ENCODE measurements at places on chromosomes 6 and 20.

DNA sequence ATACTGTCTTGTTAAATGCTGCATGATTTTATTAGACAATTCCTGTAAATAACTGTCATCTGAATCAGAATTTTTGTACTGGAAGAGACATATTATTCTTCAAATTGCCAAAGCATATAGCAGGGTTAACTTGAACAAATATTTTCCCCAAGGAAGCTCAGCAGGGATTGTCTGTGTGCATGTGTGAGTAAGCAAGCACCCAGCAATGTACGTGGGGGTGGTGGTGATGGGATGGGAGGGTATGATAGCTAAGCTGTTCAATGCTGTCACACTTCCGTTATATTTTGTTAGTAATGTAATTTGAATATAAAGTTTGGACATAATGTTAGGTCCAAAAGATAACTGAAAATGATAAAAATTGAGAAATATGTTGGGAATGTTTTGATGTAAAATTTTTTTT lies 118.1 kb downstream of the MYB start:
- no peak for DNase-seq

DNA sequence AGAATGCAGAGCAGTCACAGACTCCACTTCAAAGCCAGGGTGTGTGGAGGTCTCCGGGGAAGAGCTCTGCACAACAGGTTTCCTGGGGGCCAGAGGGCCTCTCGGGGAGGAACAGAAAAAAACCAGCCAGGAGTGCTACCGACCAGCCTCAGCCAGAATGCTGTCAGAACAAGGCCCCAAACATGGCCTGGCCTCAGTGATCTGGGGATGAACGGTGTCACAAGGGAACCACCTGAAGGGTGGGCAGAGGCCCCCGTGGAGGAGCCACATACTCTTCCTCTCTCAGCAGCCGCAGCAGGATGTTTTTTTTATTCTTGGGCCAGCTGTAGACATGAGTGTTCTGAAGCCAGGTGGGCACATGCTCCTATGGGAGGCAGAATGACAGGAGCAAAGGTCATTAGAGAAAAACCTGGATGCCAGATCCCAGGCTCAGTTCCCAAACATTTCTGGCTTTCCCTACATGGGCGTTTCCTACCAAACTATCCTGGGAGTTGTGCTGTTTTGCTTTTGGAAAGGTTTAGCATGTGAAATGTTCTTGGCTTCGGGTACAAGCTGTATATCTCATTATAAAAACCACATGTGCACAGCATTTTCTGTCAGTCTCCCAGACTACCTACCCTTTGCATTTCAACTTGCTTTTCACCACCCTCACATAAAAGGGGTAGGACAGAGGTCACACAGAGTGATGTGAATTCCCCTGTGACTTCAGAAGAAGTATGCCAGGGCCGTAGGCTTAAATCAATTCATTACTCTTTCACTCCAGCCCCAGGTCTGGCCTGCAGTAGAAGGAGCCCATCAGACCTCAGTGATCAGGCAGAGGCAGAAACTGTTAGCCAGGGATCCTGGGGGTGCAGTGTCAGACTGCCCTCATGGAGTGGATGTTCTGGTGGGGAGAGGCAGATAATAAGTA lies 46.2 kb downstream of the TRAF3IP2 start:
- DNase-seq = no peak

DNA sequence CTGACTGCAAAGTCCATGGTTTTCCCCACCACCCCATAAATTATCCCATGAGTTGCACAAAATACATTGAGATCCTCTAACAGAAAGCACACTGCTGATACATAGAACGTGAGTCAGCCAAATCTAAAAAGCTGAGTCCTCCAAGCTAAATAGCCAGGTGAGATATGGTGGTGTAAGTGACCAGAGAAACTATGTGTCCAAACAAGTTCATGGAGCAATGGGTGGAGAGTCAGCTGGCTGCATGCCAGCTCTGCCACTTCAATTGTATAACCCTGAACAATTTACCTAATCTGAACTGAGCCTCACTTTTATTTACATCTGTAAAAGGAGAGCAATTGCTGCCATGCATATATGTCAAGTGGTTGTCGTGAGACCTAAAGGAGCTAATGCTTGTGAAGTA lies 9.7 kb downstream of the SNAP25 start:
- DNase-seq = no peak

GRCh38 chr6:108211671-108212070 lies 45.8 kb downstream of the NR2E1 start:
- no peak for DNase-seq

DNA sequence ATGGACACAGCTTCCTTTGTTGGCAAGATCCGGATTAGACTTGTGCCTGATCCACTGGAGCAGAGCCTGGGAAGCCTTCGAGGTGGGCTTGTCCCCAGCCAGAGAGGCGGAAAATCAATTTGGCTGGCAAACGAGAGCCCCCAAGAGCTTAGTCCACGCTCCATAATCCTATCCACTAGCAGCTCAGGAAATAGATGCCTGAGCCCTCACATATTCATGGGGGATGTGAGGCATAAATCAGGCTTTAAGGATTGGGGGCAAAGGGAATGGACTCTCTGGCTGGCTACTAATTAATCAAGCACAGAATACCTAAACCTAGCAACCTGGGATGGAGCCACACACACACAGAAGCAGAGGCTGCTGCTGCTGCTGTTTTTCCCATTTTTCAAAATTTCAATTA lies 137.9 kb downstream of the PKHD1 start:
- DNase-seq = no peak

- DNase-seq = no peak
These were observed 103.7 kb downstream of the SNAP25 start for GRCh38 chr20:10322073-10323012.

DNA sequence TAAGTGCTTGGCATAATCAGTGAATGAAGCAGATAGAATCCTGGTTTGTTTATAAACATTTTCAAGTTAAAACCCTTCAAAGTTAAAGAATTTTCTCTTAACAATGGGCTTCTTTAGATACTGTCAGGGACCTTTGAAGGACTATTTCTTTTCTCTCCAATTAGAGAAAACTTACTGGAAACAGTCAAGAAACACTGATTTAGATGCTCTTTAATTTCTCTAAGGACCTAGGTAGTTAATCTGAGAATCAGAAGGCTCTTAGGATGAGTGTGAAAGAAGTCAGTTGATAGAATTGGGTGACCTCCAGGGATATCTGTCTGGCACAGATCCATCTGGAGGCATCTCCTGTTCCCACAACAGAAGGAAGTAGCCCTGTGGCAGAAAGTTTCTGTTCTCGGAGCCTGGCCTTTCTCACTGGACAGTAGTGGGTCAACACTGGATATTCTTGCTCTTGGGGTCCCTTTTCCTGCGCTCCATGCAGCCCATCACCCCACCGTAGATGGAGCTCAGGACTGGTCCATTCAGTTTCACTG lies 22.5 kb downstream of the KIAA0408 start:
- no peak for DNase-seq

DNA sequence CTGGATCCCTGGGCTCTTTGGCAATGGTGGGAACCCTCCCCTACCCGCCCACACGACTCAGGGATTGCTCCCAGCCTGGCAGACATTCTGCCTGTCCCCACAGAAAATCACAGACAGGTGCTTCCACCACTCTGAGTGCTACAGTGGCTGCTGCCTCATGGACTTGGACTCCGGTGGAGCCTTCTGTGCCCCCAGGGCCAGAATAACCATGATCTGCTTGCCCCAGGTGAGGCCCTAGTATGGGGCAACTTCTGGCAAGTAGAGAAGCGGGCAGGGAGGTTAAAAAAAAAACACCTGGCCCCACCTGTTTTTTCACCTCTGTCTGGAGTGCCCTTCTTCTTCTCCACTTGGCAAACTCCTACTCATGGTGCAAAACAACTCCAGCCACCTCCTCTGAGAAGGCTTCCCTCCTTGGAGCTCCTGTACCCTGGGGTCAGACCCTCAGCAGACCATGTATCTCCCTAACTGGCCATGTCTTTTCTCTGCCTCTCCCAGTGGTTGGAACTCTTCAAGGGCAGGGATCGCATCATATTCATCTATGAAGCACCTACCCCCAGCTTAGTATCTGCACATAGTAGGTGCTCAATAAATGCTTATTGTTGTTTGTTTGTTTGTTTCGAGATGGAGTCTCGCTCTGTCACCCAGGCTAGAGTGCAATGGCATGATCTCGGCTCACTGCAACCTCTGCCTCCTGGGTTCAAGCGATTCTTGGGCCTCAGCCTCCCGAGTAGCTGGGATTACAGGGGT lies 1.1 kb downstream of the CLPSL2 start:
- DNase-seq = no peak

DNA sequence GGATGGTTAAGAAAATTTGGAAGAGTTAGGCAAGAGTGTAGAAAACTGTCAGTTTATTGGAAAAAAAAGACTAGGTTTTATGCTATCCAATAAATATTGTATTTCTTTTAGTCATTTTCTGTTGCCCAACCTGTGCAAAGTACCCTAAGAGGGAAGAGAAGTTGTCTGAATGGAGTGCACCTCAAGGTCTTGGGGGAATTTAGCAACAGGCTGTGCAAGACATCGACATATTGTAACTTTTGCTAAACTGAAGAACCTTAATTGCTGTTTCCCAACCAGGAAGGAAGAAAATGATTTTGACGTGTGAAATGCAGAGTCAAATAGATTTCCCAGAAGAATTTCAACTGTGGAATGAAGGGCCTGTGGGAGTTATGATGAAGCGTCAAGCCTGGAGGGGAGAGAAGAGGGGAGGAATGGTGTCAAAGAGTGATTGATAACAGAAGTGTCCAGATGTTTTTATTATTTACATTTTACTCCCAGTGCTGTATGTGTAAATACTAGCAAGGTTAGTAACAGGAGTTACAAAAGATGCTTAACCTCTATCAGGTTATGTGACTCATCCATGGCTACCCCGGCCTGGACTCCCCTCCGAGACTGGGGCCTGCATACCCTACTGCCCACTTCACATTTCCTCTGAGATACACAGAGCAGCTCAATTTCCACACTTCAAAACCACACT lies 246.8 kb downstream of the MYLK4 start:
- DNase-seq = no peak

- no peak for DNase-seq
These were observed 5.3 kb upstream of the AP5S1 start for GRCh38 chr20:3814928-3815495.

DNA sequence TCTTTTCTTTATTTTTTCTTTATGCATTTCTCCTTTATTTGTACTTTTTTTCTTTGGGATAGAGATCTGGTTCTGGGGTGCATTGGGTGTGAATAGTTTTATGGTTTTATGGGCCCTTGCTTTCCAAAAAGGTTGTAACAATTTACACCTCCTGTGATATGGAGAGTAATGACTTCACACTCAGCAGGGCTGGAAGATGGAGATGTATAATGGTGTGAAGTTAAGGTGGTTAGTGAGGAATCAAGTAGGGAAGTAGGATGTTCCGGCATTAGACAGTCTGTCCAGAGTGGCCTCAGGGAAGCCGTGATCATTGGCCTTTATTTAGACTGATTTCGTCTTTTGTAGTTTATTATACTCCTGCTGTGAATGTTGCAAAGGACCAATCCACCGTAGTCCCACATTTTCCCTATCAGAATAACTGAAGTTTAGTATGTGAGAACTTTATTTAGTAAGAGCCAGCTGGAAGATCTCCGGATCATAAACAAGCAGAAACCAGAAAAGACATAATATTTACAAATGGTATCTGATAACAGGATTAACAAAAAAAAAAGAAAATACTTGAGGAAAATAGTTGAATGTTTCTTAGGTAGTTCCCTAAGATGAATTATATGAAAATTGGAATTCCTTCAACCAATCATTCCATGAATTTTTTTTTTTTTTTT lies 255.5 kb downstream of the TBC1D7 start:
- DNase-seq = no peak

DNA sequence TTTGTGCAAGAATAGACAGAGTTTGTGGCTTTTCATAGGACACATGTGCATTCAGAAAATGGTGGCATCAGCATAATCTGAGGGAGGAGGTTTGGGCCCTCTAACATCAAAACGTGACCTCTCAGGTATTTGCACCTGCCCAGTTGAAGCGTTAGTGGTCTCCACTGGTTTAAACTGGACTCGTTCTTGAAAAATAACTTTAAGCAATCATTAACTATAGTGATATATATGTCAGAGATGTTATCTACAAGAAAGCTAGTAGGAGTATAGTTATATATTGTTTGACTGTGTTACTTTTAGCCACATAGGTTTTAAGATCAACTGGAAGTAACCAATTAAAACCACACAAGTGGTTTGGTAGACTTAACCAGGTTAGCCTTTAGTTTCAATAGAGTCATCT lies 607.4 kb downstream of the MAFB start:
- no peak for DNase-seq

DNA sequence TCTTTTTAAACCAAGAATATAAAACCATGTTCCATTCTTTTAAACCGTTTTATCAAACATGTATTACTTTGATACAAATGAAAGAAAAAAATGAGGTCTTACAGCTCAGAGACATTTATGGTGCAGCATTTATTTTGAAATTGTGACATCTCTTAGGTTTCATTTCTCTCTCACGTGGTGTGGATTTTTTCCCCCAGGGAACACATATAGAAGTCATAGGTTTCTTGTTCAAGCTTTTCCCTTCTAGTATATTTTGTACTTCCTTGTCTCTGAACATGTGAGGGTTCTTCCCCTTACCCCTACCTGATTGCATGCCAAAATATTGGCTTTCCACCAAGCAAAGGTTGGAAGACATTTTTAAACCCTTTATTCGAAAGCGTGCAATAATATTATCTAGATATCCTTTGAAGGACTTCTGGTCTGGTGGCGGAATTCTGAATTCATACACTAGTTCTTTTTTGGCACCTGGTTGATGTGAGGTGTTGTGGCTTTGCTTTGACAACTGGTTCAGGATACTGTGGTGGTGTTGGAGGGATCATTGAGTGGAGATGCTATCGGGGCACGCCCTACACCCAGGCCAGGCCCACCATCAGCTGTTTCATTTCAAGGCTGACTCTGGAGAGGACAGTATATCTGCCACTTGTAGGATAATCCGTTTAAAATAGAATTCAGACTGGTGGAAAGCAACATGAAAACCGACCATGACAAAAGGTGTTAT lies 5.6 kb upstream of the FAM50B start:
- DNase-seq = no peak

DNA sequence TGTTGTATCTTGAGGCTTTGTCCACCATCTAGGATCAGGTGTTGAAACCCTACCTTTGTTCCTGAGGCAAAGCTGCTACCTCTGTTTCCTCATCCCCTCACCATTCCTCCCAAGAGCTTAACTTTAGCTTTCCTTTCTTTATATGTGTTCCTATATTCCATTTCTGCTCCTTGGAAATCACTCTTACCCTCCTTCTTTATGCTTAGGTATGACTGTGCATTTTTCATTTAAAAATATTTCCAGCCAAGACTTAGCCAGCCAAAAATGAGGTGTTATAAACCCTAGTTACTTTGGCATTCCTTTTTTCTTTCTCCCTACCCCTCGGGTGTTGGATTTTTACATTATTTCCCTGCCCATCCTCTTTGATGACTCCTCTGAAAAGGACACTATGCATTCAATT lies 57.7 kb downstream of the TSBP1 start:
- DNase-seq = no peak

GRCh38 chr6:146753306-146753705 lies 154.5 kb downstream of the ADGB start:
- no peak for DNase-seq

GRCh38 chr20:44361021-44361420 lies 5.5 kb downstream of the HNF4A start:
- DNase-seq = no peak

GRCh38 chr6:88059191-88059590 lies 11.6 kb downstream of the SPACA1 start:
- DNase-seq = no peak
